ENCODE measurements at places on chromosomes 2 and 18.

DNA sequence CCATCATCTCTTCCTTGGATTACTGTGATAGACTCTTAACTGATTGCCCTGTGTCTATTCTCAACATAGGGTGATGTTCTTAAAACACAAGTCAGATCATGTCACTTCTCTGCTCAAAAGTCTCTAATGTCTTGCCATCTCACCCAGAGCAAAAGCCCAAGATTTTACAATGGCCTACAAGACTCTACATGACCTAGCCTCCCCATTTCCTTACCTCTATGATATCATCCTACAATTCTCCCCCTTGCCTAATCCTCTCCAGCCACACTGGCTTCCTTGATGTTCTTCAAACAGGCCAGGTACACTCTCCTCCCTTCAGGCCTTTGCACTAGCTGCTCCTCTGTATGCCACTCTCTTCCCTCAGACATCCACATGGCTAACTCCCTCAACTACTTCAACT, 55.1 kb downstream of the ROCK1 start:
- DNase-seq: no peak

GRCh38 chr2:197001921-197002320, 75.4 kb upstream of the PGAP1 start:
- no peak for DNase-seq

DNA sequence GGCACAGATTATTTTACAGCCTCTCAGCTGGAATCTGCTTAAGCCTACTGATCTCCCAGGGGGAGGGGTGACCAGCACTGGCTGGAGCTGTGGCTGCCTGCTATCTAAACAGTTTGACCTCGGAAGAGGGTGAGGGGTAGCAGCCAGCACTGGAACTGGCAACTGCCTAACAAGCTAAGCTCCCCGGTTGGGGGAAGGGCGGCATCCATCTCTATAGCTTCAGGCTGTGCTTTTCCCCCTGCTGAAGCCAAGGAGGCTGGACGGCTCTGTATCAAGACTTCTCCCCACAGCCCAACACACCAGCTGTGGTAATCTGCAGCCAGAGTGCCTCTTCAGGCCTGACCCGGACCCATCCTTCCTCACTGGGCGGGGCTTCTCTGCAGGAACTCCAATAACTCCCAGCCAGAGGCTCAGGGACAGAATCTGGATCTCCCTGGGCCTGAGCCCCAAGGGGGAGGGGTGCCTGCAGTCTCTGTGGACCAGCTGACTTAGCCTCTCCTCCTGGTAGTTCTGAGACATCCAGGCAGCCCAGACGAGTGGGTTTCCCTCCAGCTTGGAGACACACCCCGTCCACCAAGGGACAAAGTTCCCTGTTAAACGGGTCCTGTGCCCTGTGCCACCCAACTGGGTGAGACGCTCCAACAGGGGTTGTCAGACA, 560.2 kb downstream of the LRP1B start:
- DNase-seq: no peak

DNA sequence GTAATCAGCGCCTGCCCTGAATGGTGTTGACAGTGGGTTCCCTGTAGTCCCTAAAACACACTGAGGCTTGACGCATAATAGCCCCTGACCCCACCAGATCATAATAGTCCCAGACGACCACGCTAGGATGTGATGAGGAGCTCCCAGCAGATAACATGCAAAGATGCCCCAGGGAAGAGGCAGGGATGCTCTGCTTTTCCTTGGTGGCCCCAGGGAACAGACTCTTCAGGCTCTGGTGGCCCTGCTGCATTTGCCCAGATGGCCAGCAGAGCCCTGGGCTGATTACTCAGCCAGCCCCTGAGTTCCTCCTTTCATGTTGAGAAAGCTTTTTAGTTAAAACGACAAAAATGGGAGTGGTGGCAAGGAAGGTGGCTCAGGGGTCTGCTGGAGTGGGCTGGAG, 5.9 kb upstream of the NCKAP5 start:
- DNase-seq: no peak

DNA sequence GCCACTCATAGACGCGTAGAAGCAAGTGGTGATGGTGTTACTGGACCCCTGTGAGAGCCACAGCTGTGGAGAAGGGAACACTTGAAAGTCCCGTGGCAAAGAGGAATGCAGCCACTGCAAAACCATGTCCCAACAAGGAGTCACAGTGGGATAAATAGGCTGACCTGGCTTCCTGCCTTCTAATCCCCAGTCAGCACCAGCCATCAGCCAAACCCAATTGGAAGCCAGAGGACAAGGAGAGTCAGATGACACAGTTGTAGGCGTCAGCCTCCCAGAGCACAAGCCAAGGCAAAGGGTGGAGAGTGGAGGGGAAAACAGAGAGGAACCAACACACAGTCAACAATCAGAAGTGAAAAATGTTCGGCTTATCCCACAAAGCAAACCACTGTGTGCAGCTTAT, 5.5 kb upstream of the CYBRD1 start:
- DNase-seq: no peak

GRCh38 chr2:98404556-98405250, 40.0 kb upstream of the INPP4A start:
- no peak for DNase-seq

- no peak for DNase-seq
Observed at GRCh38 chr2:41994661-41995060, 53.2 kb upstream of the PKDCC start.

DNA sequence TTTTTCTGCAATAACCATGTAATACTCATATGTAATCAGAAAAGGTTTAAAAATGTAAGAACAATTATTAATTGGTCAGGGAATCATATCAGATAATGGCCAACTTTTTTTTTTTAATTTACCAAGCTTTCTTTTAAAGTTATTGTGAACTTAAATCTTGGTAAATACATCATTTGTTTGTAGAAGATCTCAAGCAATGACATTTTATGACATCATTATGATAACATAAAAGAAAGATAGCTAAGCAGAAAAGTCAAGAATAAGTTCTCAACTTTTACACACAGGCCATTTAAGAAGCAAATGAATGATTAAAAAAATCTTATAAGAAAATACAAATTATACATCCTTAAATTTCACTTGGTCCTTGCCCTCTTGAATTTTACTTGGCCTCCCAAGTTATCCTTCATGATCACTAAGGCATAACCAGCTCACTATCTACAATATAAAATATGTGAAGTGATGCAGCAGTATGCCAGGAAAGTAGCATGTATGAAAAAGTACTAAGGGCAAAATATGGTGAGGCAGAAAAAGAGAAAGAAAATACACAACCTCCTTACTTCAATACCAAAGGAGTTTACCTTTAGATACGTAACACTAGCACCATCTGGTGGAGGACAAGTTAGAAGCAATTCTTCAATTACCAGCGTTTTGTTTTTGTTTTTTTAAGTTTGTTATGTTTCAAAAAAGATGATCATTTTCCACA, 116.6 kb downstream of the SRBD1 start:
- DNase-seq: peak; percentile 54

DNA sequence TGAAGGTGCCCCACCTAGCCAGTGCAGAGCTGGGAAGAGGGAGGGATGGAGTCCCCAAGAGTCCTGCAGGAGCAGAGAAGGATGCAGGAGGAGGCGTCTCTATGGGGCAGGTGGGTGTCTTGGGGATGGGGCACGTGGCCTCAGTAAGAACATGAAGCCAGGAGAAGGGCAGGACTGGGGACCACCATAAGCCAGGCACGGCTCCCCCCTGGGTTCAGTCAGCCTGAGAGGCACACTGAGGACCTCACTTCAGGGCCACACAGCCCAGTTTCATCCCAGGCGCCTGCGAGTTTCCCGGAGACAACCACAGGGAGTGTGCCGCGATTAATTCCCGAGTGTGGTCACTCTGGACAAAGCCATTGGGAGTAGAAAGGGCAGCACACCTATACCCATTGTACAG, 120.3 kb downstream of the GYPC start:
- DNase-seq: no peak

DNA sequence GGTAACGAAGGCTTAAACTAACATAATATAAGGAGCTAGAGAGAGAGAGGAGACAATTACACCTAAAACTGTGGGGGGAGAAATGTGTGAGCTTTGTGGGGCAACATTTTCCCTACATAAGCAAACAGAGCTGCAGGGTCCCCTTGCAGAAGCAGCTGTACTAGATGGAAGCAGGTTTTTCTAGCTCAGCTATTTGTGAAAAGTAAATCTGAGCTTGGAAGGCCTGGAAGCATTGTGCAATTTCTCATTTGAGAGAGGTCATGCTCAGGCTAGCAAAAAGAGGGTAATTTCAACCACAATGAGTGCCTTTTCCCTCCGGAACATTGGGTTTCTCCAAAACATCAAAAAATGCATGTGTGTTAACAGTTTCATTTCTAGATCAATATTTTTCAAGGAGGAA, 130.0 kb downstream of the ARL4C start:
- DNase-seq: no peak

DNA sequence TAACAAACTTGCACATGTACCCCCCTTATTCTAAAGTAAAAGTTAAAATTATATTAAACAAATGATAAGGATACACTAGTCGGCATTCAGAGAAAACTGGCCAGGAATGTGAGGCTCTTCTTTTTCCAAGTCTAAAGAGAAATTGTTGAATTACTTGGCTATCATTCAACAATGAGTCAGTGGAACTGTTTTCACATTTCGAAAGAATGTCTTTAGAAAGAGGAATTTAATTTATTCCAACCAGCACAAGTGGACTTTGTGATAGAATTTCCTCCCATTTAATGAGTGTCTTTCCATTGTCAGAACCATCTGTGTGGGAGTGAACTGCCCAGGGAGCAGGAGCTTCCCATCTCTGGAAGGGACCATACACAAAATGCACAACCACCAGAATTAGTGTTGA, 792.2 kb downstream of the EPHA4 start:
- DNase-seq: no peak

DNA sequence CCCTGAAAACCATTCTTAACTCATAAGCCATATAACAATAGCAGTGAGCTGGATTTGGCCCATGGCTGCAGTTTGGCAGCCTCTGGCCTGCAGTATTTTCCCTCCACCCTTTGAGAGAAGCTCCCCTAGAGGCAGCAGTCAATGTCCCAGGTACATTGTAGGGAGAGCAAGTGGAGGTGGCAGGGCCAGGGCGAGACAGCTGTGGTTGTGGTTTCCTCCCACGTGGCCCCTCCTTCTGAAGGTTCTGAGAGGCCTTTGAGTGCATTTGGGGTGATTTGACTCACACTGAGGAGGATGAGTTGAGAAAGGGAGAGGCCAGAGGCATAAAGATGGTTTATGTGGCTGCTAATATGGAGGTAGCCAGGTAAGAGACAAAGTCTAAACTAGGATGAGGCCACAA, 45.5 kb upstream of the LDAH start:
- no peak for DNase-seq

DNA sequence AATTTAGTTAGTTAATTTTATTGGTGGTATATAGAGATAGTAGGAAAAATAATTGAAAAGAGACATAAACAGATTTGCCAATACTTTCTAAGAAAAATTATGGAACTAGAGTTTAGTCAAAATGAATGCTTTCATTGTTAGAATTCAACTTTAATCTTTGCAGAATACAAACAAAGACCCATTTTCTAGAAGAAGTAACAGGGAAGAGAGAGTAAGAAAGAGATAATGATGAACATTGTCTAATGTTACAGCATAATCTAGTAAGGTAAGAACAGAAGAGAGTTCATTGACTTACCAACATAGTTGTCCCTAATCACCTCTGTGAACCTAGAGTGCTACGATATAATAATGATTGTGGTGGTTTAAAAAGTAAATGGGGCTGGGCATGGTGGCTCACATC, 23.7 kb downstream of the SCN1A start:
- DNase-seq: no peak

- DNase-seq: no peak
Observed at GRCh38 chr2:157875641-157876065, 477 bp downstream of the ACVR1 start.

GRCh38 chr2:68835621-68836020, 35.6 kb downstream of the BMP10 start:
- peak; percentile 42 for DNase-seq

DNA sequence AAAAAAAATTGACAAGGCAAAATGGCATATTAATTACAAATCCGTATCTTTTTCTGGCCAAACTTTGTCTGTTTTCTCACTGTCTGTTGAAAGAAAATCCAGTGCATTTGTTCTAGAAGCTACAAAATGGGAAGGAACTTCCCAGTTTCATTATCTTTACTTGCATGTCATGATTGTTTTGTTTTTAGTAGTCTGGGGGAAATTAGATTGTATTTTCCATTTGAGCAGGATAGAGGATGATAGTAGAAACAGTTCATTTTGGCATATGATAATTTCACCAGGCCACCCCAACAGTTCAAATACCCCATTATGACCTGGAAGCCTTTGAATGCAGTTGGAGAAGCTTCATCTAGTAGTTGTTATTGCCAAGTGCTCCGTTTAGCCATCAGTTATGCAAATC, 77.5 kb upstream of the RANBP2 start:
- no peak for DNase-seq

DNA sequence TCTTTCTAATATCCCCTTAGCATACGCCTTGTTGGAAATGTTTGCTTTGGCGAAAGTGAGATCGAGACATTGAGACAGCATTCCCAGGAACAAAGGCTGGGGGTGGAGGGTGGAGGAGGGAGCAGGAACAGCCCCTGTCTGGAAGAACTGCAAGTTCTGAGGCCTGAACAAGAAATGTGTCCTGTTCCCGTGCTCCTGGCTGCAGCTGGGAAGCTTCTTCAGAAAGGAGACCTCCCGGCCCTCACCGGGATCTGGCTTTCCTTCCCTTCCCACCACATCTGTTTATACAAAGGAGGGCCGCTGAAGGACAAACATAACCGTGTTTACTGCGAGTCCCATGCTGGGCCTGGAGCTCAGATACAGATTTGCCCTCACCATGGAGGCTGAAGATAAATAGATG, 35.9 kb downstream of the AFF3 start:
- DNase-seq: no peak

DNA sequence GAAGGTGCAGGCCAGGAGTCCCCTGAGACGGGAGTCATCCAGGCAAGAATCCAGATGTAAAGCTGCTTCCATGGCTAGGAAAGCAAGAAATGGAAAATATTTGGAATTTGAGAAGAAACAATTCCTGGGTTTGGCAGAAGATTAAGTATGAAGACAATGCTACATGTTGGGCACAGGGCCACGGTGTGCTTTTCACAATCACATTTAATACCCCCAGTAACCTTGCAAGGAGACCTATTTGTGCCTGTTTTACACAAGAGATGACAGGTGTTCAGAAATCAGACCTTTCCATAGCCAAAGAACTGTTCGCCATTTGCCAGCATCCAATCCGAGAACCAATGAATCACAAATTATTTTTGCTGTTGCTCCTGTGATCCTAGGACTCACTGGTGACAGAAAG, 50.5 kb downstream of the KCTD1 start:
- no peak for DNase-seq
